Suppressor macrophage treated with lipopolysaccharide for 4 hours (primary cell): ENCODE measurements at places on chromosomes 4 and X.
A peak's percentile ranks its signal among the peaks of the same experiment; 100 is the strongest.

- peak; percentile 37 for DNase-seq
Measured at GRCh38 chrX:67207912-67208311, 335.9 kb upstream of the AR start.

DNA sequence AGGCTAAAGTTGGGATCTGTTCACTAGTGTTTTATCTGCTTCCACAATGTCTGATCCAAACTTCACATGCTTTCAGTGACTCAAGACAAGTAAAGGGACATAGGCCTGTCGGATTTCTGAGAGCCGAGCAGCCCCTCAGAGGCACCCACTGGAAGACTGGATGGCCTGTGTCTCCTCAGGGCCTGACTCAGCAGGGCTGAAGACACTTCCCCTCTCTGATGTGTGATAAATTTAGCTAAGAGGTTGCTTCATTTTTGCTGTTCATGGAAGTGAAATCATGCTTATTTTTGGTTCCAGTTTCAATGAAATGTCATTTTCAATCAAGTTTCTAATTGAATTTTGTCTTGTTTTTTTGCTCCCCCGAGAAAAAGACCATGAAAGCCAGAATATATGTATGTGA, 93.7 kb downstream of the MXRA5 start:
- peak; percentile 70 for DNase-seq

- DNase-seq, result no peak
Measured at GRCh38 chrX:149398027-149398426, 107.1 kb downstream of the IDS start.

GRCh38 chr4:78437608-78438088, 113.9 kb upstream of the ANXA3 start:
- no peak for DNase-seq

DNA sequence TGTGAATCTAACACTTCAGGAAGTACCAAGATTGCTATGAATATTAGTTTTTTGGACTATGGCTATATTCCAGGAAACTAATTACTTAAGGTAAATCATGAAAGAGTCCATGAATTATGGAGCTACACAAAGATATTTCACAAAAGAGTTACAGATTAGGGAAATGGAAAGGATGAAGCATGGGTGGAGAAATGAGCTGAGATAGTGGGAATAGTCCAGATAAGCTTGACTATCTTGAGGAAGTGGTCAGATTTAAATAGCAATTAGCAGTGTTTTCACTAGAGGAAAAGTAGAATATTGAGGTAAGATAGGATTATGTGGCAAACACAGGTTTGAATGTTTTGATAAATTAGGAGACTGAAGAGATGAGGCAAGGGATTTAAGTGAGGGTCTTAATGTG, 42.1 kb upstream of the C1GALT1C1 start:
- no peak for DNase-seq
